ENCODE measurements at places on chromosomes 2 and 18. TPM values are rescaled to one million over a fixed set of nuclear protein-coding genes. Genes with fewer than 3 reads are reported as not detected.

The NYAP2 gene
- not detected for total RNA-seq

The DAPL1 gene
- total RNA-seq, result not detected

The NCK2 gene
- 24.7 TPM for total RNA-seq

The CLEC4F gene
- total RNA-seq, result not detected

The GALNT5 gene
- 4.2 TPM for total RNA-seq

The KCNJ13 gene
- total RNA-seq, result not detected

The FAM228A gene
- 1.1 TPM for total RNA-seq

The USP37 gene
- 6.5 TPM for total RNA-seq

The ITPRIPL1 gene
- not detected for total RNA-seq

The CIB4 gene
- not detected for total RNA-seq

The GPR155 gene
- total RNA-seq, result 6.0 TPM

The CAPN14 gene
- total RNA-seq, result 1.1 TPM

The NT5C1B gene
- not detected for total RNA-seq

The TEX44 gene
- not detected for total RNA-seq

The KRTCAP3 gene
- not detected for total RNA-seq

The ST8SIA3 gene
- total RNA-seq, result not detected

The FLACC1 gene
- 1.4 TPM for total RNA-seq

The PRKAG3 gene
- total RNA-seq, result not detected

The VAMP5 gene
- total RNA-seq, result 30.6 TPM

The HTR2B gene
- total RNA-seq, result 1.1 TPM

The ANKRD62 gene
- total RNA-seq, result not detected

The SERPINB12 gene
- not detected for total RNA-seq

The BMP10 gene
- total RNA-seq, result not detected

The TRIM43 gene
- total RNA-seq, result not detected

The DUSP2 gene
- total RNA-seq, result 1.8 TPM

The DSG2 gene
- 1.6 TPM for total RNA-seq

The NPHP1 gene
- total RNA-seq, result 3.2 TPM

The MAP3K20 gene
- total RNA-seq, result 17.7 TPM

The CRYGC gene
- total RNA-seq, result not detected

The FAM237A gene
- total RNA-seq, result not detected

The RAB17 gene
- 0.81 TPM for total RNA-seq

The LIMS4 gene
- 15.1 TPM for total RNA-seq

The TUBB8B gene
- total RNA-seq, result not detected

The ACTG2 gene
- not detected for total RNA-seq

The TFCP2L1 gene
- not detected for total RNA-seq

The SH2D6 gene
- not detected for total RNA-seq

The IL1RL1 gene
- total RNA-seq, result 25.8 TPM

All from cardiac atrium fibroblast (primary cell).